ENCODE measurements at places on chromosomes 7 and 10. TPM values are rescaled to one million over a fixed set of nuclear protein-coding genes. Genes with fewer than 3 reads are reported as not detected.

DNA sequence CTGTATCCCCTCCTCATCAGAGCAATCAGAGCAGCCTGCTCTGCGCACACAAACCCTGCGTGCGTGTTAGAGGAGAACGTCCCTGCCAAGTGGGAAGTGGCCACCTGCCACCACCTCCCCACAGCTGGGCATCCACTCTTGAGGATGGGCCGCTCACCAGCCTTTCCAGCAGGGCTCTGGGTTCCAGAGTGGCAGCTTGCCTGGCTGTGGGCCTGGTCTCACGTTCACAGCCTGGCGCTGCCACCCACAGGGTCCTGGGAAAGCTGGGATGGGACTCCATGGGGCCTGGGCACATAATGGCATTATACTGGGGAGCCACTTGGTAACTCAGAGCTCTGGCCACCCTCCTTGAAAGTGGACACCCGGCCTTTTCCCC, 151.1 kb upstream of the PPP2R2D start:
- H3K27ac ChIP-seq, result no peak overlapping the region
- no peaks in the 10 kb centered on the region for H3K4me1 ChIP-seq
- H3K4me3 ChIP-seq, result no peak overlapping the region
- peaks cover 6% of the 10 kb centered on the region for H3K27me3 ChIP-seq
- no peak for DNase-seq
- H3K36me3 ChIP-seq, result no peaks in the 10 kb centered on the region

DNA sequence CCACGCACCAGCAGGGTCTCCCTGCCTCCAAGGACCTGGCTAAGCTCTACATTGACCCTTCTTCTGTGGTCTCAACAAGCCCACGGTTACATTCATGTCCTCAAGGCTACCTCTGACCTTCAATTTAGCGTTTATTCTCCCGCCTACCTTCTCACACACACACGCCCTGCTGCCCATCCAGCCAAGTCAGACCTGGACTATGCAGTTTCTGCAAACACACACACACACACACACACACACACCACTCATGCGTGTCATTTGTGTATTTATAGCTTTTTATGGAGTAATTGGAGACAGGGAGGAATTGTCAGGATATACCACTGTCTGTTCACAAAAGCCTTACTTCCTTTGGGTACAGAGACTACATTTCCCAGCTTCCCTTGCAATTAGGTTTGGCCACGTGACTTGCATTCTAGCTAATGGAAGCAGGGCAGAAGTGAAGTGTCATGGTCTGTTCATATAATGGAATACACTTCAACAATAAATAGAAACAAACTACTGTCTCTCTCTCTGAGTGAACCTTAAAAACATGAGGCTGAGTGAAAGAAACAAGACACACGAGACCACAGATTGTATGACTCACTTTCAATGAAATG, 53.8 kb upstream of the CPXM2 start:
- H3K27ac ChIP-seq, result no peak overlapping the region
- H3K4me1 ChIP-seq, result no peaks in the 10 kb centered on the region
- H3K36me3 ChIP-seq, result no peaks in the 10 kb centered on the region
- no peak for DNase-seq
- no peaks in the 10 kb centered on the region for H3K27me3 ChIP-seq

DNA sequence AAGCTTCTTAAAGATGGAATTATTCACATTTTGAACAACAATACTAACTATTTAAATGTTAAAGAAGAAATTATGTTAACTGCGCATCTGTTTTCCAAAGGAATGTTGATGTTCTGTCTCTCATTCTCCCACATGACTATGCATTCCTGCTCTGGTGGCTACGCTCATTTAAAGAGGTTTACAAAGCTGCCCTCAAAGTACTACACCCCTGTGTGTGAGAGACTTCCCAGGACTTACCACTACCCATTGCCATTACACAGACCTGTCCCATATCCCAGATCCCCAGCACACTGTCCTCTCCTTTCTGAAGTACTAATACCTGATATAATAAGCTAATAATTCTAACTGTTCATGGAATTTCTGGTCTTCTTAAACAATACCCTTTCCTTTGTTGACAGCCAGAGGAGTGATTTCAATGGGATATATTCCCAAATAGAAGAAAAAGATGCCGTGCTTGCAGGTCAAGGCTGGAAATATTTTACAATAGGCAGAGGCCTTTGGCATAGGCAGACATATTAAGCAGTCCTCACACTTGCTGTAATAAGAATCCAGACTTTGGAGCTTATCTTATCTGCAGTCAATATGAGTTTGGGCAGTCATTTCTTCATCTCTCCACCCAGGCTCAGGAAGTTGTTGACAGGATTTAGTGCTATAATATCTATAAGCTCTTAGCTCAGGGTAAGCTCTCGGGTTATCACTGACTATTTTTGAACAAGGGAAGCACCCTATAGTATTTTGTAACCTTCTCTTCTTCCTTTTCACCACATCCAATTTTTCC, 12.2 kb downstream of the LIPF start:
- no peaks in the 10 kb centered on the region for H3K4me1 ChIP-seq
- no peak overlapping the region for H3K4me3 ChIP-seq
- no peak for DNase-seq
- H3K27ac ChIP-seq, result no peak overlapping the region
- H3K36me3 ChIP-seq, result no peaks in the 10 kb centered on the region

DNA sequence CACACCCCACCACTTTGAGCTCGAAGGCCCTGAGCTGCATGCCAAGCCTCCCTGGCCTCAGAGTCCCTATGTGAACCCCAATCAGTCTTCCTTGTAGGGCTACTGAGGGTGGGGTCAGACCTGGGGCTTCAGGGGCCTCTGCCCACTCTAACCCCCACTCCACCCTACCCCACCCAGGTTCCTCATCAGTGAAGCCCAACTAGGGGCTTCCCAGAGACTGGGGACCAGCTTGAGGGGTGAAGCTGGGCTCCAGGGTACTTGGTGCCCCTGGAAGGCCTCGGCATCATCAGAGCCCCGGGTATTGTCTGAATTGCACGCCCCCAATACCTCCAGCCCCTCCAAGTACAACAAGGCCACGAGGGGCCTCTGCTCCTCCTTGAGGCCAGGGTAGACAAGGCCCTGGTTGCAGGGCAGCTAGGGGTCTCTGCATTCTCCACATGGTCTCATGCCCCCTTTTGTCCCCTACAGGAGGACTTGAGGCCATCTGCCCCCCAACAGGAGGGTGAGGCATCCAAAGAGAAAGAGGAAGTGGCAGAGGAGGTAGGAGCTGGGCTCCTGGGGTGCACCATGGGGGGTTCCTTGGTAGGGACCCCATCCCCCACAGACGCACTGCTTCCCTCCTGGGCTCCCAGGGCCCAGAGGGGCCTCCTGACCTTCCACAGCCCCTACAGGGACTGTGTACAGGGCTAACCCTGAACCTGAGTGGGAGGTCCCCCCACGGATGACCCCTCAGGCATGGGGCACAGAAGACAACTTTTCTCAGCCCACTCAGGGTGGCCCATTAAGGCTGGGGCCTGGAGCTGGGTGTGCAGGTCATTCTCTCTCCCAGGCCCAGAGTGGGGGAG, 4.0 kb downstream of the SNCG start:
- H3K27ac ChIP-seq, result no peak overlapping the region
- no peak for DNase-seq
- peaks cover 19% of the 10 kb centered on the region for H3K4me1 ChIP-seq

DNA sequence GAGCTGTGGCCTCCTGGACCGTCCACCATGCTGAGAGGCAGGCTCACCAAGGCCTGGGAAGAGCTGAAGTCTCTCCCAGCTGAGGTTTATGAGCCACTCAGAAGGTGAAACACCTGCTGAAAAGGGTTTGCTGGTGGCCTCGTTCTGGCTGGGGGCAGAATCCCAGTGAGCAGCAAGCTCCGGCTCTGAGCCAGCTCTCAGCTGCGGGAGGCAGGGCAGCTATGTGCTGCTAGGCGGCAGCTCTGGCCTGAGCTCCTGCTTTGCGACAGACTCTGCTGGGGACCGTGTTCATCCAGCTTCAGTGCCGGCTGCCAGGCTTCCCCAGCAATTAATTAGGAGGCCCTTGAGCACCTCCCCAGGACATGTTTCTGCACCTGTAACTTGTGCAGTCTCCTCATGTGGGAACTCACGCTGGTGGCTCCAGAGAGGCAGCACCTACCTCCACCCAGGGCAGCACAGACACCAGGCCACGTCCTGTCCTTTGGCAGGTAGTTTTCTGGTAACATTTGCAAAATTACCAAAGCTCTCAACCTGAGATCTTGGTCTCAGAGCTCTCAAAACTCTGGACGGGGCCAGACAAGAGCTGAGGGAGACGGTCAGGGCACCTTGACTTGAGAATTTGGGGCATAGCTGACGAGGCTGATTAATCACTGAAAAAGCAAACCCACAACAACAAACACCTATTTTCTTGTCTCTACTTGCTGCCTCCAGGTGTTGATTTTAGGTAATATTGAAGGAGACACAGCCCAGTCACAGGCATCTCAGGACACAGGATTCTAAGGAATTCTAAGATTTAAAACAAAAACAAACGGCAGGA, 185.0 kb downstream of the TCERG1L start:
- no peak overlapping the region for H3K27ac ChIP-seq
- peaks cover 15% of the 10 kb centered on the region for H3K4me1 ChIP-seq
- H3K4me3 ChIP-seq, result no peak overlapping the region
- no peaks in the 10 kb centered on the region for H3K27me3 ChIP-seq

- H3K4me3 ChIP-seq, result no peak overlapping the region
- no peaks in the 10 kb centered on the region for H3K4me1 ChIP-seq
- H3K27ac ChIP-seq, result no peak overlapping the region
- H3K36me3 ChIP-seq, result no peaks in the 10 kb centered on the region
- no peak for DNase-seq
- H3K27me3 ChIP-seq, result no peaks in the 10 kb centered on the region
Observed at GRCh38 chr7:42057331-42057730, 179.7 kb downstream of the GLI3 start.

DNA sequence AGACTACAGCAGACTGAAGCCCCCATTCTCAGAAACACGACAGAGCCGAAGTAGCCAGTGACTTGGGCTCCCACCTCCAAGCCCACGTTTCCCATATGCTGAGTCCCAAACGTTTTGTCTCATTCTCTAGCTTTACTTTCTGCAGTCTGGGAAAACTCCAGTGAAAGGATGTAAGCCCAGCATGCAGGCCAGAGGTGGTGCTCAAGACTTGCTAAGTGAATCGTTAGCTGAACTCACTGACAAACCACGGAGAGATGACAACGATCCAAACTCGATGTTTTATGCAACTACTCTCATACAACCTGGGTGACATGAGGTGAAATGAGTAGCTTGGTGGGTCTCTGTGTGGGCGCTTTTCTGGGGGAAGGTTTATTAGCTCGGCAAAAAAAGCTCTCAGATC, 731.8 kb downstream of the SUGCT start:
- no peak overlapping the region for H3K27ac ChIP-seq
- no peaks in the 10 kb centered on the region for H3K36me3 ChIP-seq
- H3K4me1 ChIP-seq, result no peaks in the 10 kb centered on the region
- H3K4me3 ChIP-seq, result no peak overlapping the region
- no peaks in the 10 kb centered on the region for H3K27me3 ChIP-seq

- H3K36me3 ChIP-seq, result no peaks in the 10 kb centered on the region
- DNase-seq, result no peak
- no peaks in the 10 kb centered on the region for H3K27me3 ChIP-seq
Observed at GRCh38 chr10:18610517-18610916, 40.9 kb downstream of the NSUN6 start.

GRCh38 chr10:46515793-46516192, 40.7 kb downstream of the GPRIN2 start:
- no peaks in the 10 kb centered on the region for H3K4me1 ChIP-seq
- H3K4me3 ChIP-seq, result no peak overlapping the region
- no peak for DNase-seq
- H3K27ac ChIP-seq, result no peak overlapping the region
- no peaks in the 10 kb centered on the region for H3K27me3 ChIP-seq

GRCh38 chr10:110915035-110915434, 3.9 kb downstream of the BBIP1 start:
- H3K36me3 ChIP-seq, result no peaks in the 10 kb centered on the region
- H3K27ac ChIP-seq, result no peak overlapping the region
- H3K4me1 ChIP-seq, result no peaks in the 10 kb centered on the region
- H3K4me3 ChIP-seq, result no peak overlapping the region
- H3K27me3 ChIP-seq, result no peaks in the 10 kb centered on the region

DNA sequence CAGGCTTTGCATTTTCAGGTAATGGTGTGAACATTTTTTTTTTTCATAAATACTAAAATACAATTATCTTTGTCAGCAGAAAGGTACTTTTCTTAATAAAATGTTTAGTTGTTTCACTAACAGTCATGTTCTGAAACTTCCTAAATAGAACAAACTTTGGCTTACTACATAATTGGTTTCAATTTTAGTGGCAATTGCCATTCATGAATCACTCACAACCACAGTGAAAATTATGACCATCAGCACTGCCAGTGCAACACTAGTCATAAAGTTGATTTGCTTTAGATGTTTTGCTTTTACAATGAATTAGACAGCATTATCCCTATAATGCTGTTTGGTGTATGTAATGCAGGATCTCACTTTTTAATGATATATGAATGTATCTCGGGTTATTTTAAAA, 297.6 kb upstream of the PLXDC2 start:
- no peak overlapping the region for H3K4me3 ChIP-seq
- no peak for DNase-seq
- H3K27ac ChIP-seq, result no peak overlapping the region
- no peaks in the 10 kb centered on the region for H3K36me3 ChIP-seq
- no peaks in the 10 kb centered on the region for H3K27me3 ChIP-seq
- no peaks in the 10 kb centered on the region for H3K4me1 ChIP-seq

GRCh38 chr7:43550427-43550826, 32.5 kb upstream of the STK17A start:
- no peak overlapping the region for H3K27ac ChIP-seq
- DNase-seq, result no peak
- H3K27me3 ChIP-seq, result peaks cover 2% of the 10 kb centered on the region
- no peak overlapping the region for H3K4me3 ChIP-seq
- no peaks in the 10 kb centered on the region for H3K36me3 ChIP-seq

GRCh38 chr10:79353726-79354125, 6.5 kb downstream of the PPIF start:
- H3K27me3 ChIP-seq, result no peaks in the 10 kb centered on the region
- H3K27ac ChIP-seq, result no peak overlapping the region
- peaks cover 66% of the 10 kb centered on the region for H3K36me3 ChIP-seq
- peaks cover 19% of the 10 kb centered on the region for H3K4me1 ChIP-seq
- DNase-seq, result no peak

The UNC5B gene
- total RNA-seq, result 4.2 TPM

The DGKB gene
- total RNA-seq, result 0.19 TPM

The MSMB gene
- 1.1 TPM for total RNA-seq

The CTTNBP2 gene
- total RNA-seq, result 0.94 TPM

The CYTH3 gene
- 5.1 TPM for total RNA-seq

The KCNIP2 gene
- total RNA-seq, result 0.85 TPM

The PTPN20 gene
- 1.2 TPM for total RNA-seq

The AVL9 gene
- 19.7 TPM for total RNA-seq

The CUBN gene
- total RNA-seq, result 1.7 TPM

The CNTNAP2 gene
- 10.3 TPM for total RNA-seq

The HOXA7 gene
- 0.57 TPM for total RNA-seq

The ZNF107 gene
- total RNA-seq, result 13.5 TPM

Measured in thymus (tissue), 14 donors.